ENCODE measurements at places on chromosomes 16 and 17.

DNA sequence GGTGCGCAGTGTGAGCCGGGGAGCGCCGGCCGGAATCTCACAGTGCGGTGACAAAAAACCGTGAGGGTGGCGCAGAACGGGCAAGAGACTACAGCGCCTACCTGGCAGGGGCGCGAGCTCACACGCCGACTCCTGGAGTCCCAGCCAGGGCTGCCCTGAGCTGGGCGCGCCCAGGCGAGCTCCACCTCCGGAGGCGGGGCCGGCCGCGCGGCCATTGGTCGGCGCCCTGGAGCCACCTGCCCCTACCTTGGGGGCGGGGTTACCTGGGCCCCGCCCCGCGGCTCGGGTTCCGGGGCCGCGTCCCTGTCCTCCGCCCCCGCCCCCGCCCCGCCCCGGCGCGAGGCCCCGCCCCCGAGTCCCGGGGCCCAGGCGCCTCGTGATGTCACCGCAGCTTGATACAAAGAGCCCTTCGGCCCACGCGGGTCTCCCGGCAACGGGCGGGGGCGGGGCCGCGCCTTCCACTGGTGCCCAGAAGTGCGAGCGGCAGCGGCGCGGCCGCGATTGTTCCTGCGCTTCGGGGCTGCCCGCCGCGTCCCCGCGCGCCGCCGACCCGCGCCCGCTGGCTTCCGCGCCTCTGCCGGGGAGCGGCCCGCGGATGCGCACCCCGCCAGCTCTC lies 96.3 kb downstream of the RAB11FIP4 start:
- no peak for DNase-seq

DNA sequence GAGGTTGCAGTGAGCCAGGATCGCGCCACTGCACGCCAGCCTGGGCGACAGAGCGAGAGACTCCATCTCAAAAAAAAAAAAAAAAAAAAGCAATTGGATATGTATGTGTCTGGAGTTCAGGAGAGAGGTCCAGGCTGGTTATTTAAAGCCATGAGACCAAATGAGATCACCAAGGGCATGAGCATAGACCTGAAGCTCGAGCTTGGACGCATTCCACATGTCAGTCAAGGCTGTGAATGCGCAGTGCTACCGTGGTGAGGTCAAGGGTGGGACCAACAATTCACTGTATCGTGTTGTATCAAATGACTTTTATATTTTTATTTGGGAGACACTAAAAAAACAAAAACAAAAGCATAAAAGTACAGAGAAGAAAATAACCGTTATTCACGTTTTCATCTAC lies 29.1 kb upstream of the SPNS2 start:
- no peak for DNase-seq

GRCh38 chr17:13428611-13429042 lies 173.1 kb downstream of the HS3ST3A1 start:
- no peak for DNase-seq

- DNase-seq, result no peak
Observed at GRCh38 chr16:30458561-30459394, 13.1 kb upstream of the SEPHS2 start.

DNA sequence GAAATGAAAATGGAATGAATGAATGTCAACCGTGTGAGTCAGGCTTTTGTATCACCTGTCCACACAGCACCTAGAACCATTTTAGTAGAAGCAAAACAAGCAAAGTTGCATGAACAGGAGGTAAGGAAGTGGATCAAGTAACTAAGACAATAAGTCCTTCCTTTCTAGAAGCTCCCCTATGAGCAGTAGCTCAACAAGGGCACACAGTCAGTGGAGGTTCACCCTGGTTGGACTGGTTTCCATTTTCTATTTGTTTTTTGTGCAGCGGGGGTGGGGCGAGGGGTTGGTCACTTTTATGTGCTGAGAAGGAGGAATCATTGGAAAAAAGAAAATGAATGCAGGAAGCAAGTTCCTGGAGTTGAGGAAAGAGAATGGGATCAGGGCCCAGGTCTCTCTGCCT lies 4.0 kb upstream of the HSBP1 start:
- DNase-seq, result peak; percentile 42

GRCh38 chr17:76017481-76018339 lies 9.4 kb downstream of the EVPL start:
- DNase-seq, result no peak

- DNase-seq, result no peak
Observed at GRCh38 chr16:2019921-2020831, 591 bp downstream of the NPW start.

DNA sequence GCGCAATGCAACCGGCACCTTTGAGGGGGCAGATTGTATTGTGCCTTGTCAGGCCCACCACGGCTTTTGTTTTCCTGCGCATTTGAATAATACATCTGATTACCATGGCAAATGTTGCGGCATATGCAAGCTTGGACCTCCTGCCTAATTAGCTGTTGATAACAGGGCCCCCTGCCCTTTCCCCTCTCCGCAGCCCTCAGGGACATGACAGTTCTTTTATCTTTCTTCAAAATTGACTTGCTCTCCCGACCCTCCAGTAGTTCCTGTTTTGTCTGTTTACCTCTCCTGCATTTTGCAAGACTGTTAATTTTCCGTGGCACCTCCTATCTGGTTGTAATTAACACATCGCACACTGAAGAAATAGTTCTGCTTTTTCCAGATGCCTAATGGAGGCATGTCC lies 86.8 kb downstream of the RBFOX1 start:
- DNase-seq, result no peak

DNA sequence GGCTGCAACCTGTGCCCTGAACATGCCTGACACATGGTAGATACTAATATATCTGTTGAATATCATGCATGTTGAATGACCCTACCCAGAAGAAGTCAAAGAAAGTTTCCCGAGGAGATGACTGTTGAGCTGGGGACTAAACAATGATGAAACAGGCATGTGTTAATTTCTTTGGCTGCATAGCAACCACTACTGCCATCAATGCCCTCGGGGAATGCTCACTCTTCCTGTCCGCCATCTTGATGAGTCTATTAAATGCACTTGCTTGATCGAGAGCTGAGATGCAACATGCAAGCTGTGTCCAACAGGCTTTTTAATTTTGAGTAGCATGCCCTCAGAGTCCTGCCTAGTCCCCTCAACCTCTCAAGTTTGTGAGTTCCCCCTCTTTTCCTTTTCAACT lies 31.3 kb downstream of the GRIN2A start:
- DNase-seq, result no peak

GRCh38 chr17:56593086-56593645 lies 333 bp upstream of the NOG start:
- DNase-seq, result peak; percentile 55

GRCh38 chr16:10896723-10897122 lies 19.7 kb downstream of the CIITA start:
- DNase-seq, result no peak

GRCh38 chr16:56868175-56868574 lies 3.2 kb downstream of the SLC12A3 start:
- DNase-seq, result no peak

GRCh38 chr16:69918241-69918640 lies 32.9 kb upstream of the CLEC18A start:
- DNase-seq, result no peak

- no peak for DNase-seq
Observed at GRCh38 chr17:15952048-15952532, 7.2 kb downstream of the ADORA2B start.

GRCh38 chr16:15739950-15740349 lies 89.9 kb downstream of the NDE1 start:
- no peak for DNase-seq

GRCh38 chr17:51650202-51650601 lies 389.9 kb downstream of the UTP18 start:
- no peak for DNase-seq

DNA sequence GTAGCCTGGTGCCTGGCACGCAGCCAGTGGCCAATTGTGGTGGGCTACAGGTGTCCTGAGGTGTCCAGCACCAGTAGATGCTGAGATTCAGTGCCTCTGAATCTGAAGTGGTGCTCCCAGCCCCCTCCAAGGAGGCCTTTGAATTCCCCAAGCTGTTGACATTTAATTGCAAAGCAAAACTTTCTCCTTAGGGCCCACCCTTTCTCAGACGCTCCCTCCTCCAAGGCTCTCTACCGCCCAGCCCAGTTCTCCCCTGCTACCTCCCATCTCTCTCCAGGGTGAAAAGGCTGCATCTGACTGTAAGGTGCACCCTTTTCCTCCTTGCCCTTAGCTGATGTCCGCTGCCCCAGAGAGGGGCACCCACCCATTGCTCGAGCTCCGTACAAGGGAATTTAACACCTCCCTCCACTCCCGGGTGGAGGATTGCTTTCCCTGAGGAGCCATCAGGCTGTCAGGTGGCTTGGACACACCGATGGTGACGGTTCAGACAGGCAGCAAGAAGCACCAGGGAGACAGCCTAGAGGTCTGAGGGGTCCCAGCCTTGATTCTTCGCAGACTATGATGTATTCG lies 1.7 kb downstream of the BEAN1 start:
- no peak for DNase-seq

GRCh38 chr17:8572764-8573163 lies 57.8 kb downstream of the MYH10 start:
- peak; percentile 7 for DNase-seq

DNA sequence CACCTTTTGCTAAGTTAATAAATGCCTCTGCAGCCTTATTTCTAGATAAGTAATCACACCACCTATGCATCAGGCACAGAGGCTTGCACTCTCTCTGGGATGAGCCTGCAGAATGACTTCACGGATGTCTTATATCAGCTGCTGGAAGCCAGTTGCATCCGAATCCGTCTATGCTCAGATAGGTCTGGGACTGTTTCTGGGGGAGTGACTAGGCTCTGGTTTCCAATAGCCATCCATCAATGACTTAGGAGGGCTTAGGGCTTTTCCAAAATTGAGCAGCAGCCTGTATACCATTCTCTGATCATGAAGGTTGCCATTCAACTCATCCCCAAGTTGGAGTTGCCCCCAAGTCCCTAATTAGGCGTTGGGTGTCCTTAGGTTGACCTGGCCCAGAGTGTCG lies 113.3 kb upstream of the ERCC4 start:
- no peak for DNase-seq

- DNase-seq, result no peak
Observed at GRCh38 chr17:43372273-43372911, 26.4 kb upstream of the ARL4D start.

DNA sequence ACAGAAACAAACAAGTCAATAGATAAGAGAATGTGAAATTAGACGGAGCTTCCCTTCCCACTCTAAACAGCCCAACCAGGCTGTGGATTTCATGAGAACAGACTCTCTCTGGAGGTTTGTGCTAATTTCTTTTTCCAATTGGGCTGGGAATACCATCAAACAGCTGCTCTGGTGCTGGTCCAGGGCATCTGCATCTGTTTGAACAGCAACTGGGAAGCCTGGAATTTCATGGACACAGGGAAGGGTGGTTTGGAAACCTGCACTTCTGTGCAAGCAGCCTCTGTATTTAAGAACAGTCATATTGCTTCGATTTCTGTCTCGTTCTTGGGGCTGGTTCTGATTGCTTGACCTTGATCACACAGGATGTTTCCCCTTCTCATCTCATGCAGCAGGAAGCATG lies 88.7 kb downstream of the FOXL1 start:
- no peak for DNase-seq

DNA sequence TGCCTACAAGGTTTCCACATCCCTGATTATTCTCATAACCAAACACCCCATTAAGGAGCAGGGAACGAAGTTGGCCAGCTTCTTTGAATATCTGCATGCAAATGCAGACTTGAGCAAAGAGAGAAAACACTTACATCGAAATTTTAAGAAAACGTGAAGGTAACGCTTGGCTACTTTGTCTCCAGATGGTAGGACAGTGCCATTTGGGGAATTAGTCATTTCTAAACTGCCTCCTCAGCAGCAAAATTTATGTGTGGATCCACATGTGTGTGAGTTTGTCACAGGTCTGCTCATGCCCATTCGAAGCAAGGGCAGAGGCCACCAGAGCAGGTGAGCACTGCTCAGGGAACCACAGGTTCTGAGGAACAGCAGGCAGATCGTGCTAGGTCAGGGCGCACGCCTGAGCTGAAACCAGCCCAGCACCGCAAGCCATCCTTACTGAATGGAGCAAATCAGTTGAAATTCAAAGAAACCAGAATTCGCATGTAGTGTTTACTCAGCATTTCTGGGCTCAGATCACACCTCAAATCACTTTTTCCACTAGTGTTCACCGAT lies 80.1 kb downstream of the SOCS1 start:
- no peak for DNase-seq

DNA sequence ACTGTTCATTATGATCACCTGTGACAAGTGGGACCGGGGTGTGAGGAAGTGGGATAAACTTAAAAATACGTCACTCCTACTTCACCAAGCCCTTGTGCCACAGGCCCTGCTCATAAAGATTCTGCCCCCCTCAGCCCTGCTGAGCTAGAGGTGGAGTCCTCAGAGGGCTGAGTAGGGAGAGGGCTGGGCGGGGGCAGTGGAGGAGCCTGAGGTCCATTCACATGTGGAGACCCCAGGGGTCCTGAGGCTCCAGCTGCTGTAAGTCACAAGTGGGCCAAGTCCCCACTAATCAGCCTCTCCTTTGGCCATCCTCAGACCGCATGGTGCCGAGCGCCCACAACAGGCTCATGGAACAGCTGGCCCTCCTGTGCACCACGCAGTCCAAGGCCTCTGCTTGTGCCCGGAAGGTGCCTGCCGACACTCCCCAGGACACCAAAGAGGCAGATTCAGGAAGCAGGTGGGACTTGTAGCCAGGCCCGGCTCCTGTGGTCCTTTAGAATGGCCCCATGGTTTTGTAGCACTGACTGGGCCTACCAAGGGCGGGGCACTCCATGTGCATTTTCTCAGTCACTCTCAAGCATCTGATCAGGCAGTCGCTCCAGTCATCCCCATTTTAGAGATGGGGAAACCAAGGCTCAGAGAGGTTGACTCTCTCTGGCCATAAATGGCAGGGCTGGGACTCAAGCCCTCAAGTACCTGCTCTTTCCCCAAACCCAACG lies 10.4 kb downstream of the DNAAF8 start:
- no peak for DNase-seq

DNA sequence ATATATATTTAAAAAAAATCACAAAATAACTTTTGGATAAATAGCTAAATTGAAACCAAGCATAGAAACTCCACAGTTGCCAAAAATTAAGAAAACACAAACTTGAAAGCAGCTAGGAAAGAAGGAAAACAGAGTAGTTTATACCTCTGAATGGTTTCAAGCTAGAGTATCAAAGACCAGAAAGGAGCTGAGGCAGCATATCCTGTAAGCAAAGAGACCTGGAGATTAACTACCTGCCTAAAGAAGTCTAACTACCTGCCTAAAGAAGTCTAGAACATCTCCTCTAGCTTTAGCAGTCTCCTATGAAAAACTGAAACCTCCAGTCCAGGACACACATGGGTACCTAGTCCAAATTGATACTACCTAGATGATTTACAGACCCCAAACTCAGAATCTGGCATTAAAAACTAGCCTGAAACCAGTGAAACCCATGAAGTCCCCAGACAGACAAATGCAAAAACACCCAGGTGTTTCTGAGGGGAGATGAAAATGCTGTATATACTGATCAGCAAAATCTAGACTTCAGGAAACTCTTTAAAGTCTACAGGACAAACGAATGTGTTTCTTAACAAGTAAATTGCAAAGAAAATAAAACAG lies 17.6 kb downstream of the APPBP2 start:
- DNase-seq, result no peak

Data from dermis microvascular lymphatic vessel endothelial cell (primary cell).